Neuronal stem cell (in vitro differentiated cells): ENCODE measurements at places on chromosomes 16 and 17.

DNA sequence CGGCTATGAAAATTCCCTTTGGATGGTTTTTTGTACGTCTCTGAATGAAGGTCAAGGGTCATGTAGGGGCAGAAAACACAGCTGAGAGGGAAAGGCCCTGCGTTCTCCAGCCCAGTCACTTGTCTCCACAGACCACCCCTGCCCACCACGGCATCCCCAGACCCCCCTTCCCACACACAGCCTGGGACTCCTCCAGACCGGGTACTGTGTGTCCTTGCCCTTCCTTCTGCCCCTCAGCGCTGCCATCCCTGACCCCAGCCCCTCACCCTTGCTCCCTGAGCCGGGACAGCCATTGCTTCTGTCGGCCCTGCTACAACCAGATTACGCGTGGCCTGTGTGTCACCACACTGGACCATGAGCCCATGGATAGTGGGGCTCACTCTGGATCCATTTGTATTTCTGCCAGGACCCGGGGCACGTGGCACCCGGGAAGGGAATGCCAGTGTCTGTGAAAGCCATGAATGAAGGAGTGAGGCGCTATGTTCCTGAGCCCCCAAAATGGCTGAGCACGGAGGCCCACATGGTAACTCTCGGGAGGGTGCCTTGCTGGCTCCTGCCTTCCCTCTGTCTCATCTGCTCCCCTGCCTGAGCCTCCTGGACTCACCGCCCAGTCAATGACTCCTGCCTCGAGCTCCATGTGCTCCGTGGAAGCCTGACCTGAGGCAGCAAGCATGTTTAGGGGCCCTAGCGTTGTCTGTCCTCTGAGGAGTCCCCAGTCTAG lies 139.1 kb upstream of the FOXF1 start:
- no peak for DNase-seq

DNA sequence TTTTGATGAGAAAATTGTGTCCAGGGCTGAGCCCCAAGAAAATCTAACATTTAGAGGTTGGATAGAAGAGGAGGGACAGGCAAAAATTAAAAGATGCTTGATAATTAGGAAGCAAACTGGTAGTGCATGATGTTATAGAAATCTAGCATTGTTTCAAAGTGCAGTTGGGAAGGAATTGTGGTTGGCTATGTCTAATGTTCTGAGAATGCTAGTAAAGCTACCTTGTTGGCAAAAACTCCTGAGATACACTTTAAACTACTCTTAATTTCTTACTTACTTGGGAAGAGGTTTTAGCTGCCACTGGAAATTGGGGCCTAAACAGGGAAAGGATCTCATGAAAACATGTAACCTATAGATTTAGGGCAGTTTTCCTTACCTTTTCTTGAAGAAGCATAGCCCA lies 48.3 kb downstream of the MAP2K4 start:
- no peak for DNase-seq

- no peak for DNase-seq
Measured at GRCh38 chr17:30210366-30210765, 25.1 kb downstream of the SLC6A4 start.

DNA sequence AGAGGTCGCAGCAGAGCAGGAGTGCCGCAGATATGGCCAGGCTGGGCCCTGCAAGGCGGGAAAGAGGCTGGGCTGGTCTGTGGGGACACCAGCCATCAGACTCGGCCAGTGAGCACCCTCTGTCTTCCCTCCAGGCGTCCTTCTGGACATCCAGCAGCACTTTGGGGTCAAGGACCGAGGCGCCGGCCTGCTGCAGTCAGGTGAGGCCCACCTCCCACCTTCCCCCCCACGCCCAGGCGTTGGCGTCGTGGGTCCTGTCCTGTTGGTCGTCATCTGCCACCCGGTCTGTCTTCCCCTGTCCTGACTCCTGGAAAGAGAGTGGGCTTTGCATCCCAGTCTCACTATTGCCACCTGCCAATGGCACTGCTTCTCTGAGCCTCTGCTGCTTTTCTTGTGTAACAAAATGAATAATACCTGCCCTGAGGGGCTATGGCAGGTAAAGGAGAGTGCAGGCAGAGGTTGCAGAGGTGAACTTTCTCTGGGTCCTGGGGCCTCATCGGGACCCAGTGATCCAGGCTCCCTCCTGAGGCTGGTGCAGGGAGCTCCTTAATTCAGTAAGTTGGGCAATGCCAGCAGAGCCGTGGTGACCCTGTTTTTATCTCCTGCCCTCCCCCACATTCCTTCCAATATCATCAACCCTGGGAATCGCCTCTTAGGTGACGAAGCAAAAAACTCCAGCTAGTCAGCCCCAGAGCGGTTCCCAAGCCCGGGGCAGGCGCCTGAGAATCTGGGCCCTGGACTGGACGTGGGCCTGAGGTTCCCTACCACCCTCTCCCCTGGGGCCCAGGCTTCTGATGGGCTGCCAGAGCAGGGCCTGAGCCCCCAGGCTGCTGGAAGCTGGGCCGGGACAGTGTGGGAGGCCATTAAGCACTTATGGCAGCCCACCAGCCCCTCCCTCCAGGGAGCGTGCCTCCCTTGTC lies 14.7 kb downstream of the SPNS2 start:
- DNase-seq = no peak

DNA sequence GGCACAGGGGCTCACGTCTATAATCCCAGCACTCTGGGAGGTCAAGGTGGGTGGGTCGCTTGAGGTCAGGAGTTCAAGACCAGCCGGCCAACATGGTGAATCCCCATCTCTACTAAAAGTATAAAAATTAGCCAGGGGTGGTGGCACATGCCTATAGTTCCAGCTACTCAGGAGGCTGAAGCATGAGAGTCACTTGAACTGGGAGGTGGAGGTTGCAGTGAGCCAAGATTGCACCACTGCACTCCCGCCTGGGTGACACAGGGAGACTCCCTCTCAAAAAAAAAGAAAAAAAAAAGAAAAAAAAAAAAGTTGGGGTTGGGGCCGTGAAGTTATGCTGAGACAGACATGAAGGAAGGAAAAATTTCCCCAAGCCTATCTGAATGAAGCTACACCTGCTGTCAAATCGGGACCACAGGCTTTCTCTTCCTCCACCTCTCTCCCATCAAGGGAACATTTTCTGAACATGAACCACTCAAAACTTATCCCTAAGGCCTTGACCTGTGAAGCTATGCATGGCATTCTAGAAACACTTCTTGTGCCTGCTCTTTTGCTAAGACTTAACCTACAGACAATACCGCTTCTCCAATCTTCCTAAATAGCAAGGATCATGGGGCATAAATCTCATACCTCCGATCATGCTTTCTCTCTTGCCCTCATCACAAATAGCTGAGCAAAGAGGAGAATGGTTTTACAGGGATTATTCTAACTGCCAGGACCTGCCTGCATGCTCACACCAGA lies 88.6 kb downstream of the CYTH1 start:
- no peak for DNase-seq

DNA sequence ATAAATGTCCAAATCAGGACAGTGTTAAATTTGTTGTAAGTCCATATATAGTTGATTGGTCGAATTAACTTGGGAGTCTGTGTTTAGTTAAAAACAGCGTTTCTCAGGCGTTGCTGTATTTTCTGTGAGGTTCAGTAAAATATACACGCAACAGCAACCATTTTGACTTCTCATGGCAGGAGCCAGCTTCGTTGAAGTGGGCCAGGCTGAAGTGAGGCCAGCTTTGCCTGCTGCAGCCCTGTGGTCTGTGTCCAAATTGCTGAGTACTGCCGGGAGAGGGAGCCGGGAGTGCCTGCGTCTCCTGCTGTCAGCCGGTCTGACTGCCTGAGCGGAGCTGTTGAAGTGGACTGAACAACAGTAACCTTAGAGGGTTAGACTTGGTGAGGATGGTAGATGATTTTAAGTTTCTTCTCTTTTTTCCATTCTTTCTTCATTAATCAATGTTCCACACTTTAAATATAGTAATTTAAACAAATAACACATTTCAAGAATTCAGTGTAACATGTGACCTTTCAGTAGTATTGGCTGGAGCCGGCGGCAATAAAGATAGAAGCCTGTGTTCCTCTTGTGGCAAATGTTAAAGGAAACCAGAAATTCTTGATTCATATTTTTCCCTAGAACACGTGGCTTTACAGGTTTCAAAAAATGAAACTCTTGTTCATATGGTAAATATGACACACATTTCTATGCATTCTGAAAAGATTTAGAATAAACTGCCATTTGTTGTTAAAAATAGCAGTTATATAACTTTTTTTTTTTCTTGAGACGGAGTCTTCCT lies 37.0 kb upstream of the ZNF750 start:
- DNase-seq = no peak

GRCh38 chr16:23594186-23594585 lies 1.9 kb downstream of the NDUFAB1 start:
- DNase-seq = no peak

DNA sequence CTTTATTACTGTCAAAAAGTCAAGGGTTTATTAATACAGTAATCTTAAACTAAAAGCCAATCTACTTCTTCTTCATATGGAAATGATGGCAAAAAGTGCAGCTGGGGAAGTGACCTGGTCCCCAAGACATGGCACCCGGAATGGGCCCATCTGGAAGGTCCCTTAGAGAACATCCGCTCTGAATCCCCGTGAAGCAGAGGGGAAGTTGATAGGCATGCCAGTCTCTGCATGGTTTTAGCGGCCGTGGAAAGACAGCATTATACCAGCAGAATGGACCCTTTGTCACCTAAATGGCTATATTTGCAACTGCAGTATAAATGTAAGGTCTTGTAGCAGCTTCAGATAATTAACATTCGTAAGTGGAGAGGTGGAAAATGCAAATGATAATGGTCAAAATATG lies 32.4 kb downstream of the COTL1 start:
- DNase-seq = no peak

DNA sequence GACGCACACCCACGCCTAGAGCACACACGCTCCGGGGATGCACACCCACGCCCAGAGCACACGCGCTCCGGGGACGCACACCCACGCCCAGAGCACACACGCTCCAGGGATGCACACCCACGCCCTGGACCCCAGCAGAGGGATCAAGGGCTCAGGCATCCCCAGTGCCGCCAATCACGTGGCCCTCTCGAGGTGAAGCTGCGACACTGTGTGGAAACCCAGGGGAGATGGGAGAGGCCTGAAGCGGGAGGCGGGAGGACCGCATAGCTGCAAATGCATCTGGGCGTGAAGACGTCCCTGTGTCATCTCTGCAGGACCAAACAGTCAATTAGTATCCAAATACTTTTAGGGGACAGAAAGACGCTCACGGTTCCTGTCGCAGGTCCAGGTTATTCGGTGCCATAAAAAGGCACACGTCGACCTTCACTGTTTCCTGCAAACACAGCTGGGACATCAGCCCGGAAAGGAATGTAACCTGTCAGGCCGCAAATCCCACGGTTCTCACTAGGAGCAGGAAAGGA lies 56.4 kb downstream of the TBC1D16 start:
- DNase-seq = no peak

- no peak for DNase-seq
Measured at GRCh38 chr17:12730931-12731521, 58.3 kb upstream of the ARHGAP44 start.

DNA sequence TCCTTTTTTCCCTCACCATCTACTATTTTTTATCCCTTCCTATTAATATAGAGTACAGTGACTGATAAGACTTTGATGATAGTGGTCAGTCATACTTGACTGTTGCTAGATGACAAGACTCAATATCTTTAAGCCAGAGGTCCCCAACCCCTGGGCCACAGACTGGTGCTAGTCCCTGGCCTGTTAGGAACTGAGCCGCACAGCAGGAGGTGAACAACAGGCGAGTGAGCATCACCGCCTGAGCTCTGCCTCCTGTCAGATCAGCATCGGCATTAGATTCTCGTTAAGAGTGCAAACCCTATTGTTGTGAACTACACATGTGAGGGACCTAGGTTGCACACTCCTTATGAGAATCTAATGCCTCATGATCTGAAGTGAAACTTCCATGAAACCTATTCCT lies 341.3 kb downstream of the BCAS3 start:
- DNase-seq = no peak

DNA sequence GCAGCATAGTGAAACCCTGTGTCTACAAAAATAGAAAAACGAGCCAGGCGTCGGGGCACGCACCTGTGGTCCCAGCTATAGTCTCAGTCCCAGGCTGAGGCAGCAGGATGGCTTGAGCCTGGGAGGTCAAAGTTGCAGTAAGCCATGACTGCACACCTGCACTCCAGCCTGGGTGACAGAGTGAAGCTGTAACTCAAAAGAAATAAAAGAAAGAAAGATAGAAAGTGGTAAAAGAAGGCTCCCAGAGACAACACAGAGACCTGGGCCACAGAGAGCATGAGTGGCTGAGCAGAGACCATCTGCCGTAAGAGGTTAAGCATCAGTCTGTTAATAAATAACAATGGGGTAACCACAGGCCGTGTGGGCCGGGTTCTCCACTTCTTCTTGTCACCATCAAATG lies 15.3 kb upstream of the HEXD start:
- DNase-seq = no peak

- DNase-seq = no peak
Measured at GRCh38 chr16:81995651-81996050, 15.6 kb downstream of the SDR42E1 start.

- DNase-seq = peak; percentile 79
Measured at GRCh38 chr17:27654654-27655524, 23.9 kb downstream of the LGALS9 start.

GRCh38 chr17:80468242-80468641 lies 8.2 kb downstream of the NPTX1 start:
- no peak for DNase-seq
